ENCODE measurements at places on chromosomes 3 and 15. TPM values are rescaled to one million over a fixed set of nuclear protein-coding genes. Genes with fewer than 3 reads are reported as not detected.

MDFIC2 gene
- polyA plus RNA-seq, result not detected

ZNF80 gene
- 2.0 TPM for polyA plus RNA-seq

KBTBD13 gene
- polyA plus RNA-seq, result not detected

GP5 gene
- polyA plus RNA-seq, result not detected

GRCh38 chr3:3573341-3573740, 225.9 kb upstream of the LRRN1 start:
- no peaks in the 10 kb centered on the region for H3K36me3 ChIP-seq
- H3K27ac ChIP-seq, result peak overlapping the region; percentile 98
- peak; percentile 59 for DNase-seq
- H3K4me3 ChIP-seq, result peak overlapping the region; percentile 73
- no peaks in the 10 kb centered on the region for H3K27me3 ChIP-seq

DNA sequence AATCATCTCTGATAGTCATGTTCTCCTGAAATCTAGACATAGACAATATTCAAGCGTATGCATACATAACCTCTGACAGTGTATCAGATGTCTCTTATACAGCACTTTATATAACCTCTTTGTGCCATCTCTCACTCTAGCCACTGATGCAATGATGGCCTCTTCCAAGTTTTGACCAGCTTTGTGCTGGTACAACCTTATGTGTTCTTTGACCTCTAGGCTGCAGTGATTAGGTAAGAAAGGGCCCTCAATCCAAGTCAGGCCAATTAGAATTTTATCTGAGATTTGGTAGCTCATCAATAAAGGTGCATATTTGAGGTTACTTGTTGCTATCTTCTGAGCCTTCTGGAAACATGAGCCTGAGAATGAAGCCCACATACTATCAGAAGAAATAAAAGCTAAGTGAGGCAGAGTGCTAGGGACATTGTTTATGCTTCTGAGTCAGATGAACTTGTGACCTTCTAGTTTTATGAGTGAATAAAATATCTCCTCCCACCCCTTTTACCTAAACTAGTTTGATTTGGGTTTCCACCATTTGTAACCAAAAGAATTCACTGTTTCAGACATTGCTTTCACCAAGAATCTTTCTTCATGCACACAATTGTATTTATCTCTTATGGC, 283.2 kb upstream of the SUCLG2 start:
- H3K27me3 ChIP-seq, result peaks cover 4% of the 10 kb centered on the region
- H3K36me3 ChIP-seq, result no peaks in the 10 kb centered on the region
- no peak overlapping the region for H3K27ac ChIP-seq
- DNase-seq, result no peak
- H3K4me3 ChIP-seq, result no peak overlapping the region

DNA sequence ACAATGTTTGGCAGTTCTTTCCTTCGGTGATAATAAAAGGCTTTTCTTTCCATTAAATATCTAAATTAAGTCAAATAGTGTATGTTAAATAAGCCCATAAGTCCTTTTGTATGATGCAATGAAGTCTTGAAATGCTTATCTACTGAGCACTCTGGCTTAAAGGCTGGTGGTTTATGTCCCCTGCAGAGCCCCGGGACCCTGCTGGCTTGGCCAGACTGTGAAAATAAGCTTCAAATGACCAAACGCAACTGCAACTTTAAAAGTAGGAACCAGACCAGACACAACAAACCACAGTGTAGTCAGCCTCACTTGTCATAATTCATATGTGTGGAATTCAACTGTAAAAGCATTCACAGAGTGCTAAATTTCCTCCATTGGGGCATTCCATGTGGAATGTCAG, 72.5 kb downstream of the FOXP1 start:
- no peaks in the 10 kb centered on the region for H3K36me3 ChIP-seq
- H3K27me3 ChIP-seq, result peaks cover 1% of the 10 kb centered on the region
- H3K27ac ChIP-seq, result no peak overlapping the region
- H3K4me3 ChIP-seq, result no peak overlapping the region
- no peaks in the 10 kb centered on the region for H3K4me1 ChIP-seq

DNA sequence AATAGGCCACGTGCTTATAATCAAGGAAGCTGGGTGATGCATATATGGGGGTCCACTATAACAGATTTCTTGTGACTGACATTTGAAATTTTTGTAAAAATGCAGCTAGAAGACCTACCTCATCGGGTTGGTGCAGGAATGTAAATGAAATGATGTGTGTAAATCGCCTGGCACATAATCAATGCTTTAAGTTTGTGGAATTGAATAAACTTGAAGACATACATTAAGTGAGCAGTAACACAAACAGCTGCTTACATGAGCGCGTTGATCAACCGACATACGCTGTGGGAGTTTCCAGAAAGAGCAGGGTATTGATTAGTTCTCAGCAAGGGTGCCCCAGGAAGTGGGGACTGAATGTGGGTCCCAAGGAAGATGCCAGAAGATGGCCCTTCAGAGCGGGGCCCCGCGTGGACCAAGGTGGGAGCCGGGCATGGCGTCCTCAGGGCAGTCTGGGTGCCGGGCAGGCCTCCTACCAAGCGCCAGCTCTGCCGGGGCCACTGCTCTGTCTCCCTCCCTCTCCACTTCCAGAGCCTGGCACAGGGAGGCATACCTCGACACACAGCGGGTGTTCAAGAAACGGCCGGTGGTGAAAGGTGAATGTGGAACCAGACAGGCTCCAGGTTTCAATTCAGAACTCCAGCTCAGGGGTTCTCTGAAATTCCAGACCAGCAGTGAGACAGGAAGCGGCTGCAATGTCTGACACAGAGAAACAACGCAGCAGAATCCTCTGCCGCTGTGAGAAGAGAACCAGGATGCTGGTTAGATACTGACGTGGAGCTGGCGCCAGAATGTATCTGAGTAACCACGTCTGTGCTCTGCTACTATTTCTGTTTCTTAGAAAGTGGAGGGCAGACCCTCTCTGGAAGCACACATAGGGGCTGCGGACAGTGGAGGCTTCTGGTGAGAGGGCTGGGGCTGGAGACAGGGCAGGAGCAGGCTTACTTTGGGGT, 12.6 kb downstream of the BFSP2 start:
- no peaks in the 10 kb centered on the region for H3K4me1 ChIP-seq
- DNase-seq, result no peak
- no peak overlapping the region for H3K27ac ChIP-seq
- H3K27me3 ChIP-seq, result peaks cover 1% of the 10 kb centered on the region
- no peak overlapping the region for H3K4me3 ChIP-seq
- H3K36me3 ChIP-seq, result no peaks in the 10 kb centered on the region

DNA sequence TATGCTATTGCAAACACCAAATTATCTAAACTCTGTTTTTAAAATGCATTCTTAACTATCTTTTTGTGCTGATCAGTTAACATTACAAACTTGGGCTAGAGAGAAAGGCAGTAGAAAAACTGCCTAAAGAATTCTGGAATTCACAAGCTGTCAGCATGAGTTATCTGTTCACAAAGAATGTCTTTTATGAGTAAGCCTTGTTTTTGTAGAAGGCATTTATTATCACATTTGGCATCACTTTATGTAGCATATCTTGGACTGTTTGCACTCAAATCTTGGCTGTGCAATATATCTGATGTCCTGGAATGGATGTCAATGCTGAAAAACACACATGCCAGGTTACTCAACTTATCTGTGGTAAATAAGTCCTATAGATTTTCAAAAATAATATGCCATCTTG, 15.5 kb upstream of the BCHE start:
- H3K36me3 ChIP-seq, result no peaks in the 10 kb centered on the region
- no peak overlapping the region for H3K4me3 ChIP-seq
- no peak overlapping the region for H3K27ac ChIP-seq
- DNase-seq, result no peak
- H3K4me1 ChIP-seq, result no peaks in the 10 kb centered on the region
- H3K27me3 ChIP-seq, result no peaks in the 10 kb centered on the region

DNA sequence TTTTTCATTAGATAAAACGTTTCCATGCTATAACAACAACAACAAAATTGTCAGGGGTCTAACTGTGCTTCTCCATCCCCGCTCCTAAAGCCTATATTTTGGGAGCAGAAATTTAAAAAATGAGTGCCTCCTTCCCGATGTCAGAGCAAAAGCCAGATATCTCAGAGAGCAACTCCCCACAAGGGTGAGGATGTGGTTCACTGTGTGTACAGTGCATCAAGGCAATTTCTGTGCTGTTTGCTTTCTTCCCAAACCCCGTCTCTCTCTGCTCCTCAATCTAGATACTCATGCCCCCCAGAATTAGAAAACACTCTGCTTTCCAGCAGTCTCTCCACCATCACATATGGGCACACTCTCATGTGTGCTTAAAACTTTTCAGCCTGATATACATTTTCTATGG, 76.7 kb upstream of the MBNL1 start:
- peaks cover 52% of the 10 kb centered on the region for H3K4me1 ChIP-seq
- H3K4me3 ChIP-seq, result peak overlapping the region; percentile 58
- H3K36me3 ChIP-seq, result no peaks in the 10 kb centered on the region
- H3K27ac ChIP-seq, result peak overlapping the region; percentile 80

GRCh38 chr3:9784965-9785364, 7.3 kb downstream of the TADA3 start:
- H3K27me3 ChIP-seq, result no peaks in the 10 kb centered on the region
- H3K4me1 ChIP-seq, result peaks cover 41% of the 10 kb centered on the region
- no peak overlapping the region for H3K27ac ChIP-seq
- no peak for DNase-seq
- H3K4me3 ChIP-seq, result no peak overlapping the region

DNA sequence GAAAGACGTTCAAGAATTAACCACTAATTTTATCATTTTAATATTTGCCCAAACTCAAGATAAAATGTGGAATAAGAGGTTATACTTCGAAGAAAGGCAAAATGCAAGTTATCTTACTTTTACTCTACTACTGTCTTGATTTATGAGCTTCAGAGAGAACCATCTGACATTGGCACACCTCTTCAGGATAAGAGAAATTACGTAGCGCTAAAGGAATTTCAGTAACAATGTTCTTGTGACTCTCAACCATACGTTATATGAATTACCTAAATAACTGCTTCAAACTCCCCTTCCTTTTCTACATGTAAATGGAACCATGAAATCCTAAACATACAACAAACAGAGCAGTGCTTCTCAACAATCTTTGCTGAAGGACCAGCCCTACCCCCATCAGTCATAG, 96.8 kb downstream of the ZNF385D start:
- H3K36me3 ChIP-seq, result no peaks in the 10 kb centered on the region
- H3K27ac ChIP-seq, result no peak overlapping the region
- no peaks in the 10 kb centered on the region for H3K27me3 ChIP-seq
- no peaks in the 10 kb centered on the region for H3K4me1 ChIP-seq
- no peak overlapping the region for H3K4me3 ChIP-seq
- no peak for DNase-seq

- DNase-seq, result no peak
- H3K27me3 ChIP-seq, result no peaks in the 10 kb centered on the region
- H3K4me3 ChIP-seq, result no peak overlapping the region
- H3K27ac ChIP-seq, result no peak overlapping the region
Measured at GRCh38 chr3:106317141-106318055, 448.6 kb upstream of the CBLB start.

- no peaks in the 10 kb centered on the region for H3K36me3 ChIP-seq
- no peak overlapping the region for H3K27ac ChIP-seq
- H3K4me3 ChIP-seq, result no peak overlapping the region
- peaks cover 6% of the 10 kb centered on the region for H3K27me3 ChIP-seq
- no peaks in the 10 kb centered on the region for H3K4me1 ChIP-seq
Measured at GRCh38 chr15:76135516-76135915, 75.7 kb downstream of the TMEM266 start.

DNA sequence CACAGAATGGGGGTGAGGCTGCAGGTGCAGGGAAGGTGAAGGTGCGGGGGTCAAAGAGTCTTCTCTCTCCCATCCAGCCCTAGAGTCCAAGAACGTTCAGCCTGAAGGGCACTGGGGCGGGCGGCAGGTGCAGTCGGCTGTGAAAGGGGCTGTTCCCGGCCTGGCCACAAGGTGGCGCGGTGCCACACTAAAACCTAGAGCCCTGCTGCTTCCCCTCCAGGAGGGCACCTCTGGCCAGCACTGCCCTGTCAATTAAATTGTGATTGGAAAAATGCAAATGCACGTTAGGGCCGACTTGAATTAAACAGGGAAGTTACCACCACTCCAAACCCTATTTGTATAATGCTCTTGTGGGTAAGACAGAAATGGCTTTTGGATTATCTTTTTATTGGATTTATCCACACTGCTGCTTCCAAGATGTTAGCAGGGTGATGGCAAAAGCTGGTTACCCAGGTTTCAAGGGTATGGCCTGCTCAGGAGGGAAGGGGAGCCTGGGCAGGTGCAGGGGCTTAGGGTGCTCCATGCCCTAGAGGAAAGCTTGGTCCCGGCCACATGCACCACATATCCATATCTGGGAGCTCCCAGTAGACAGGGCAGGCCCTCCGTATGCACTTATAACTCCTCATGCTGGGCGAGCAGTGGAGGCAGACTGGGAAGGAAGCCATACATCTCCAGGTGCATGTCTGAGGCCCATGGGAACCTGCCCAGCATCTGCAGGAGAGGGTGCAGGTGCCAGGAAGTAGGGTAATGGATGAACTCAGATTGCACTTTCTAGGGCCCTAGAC, 119.8 kb downstream of the ADCY5 start:
- H3K27me3 ChIP-seq, result peaks cover 2% of the 10 kb centered on the region
- H3K36me3 ChIP-seq, result no peaks in the 10 kb centered on the region
- no peak overlapping the region for H3K4me3 ChIP-seq
- H3K27ac ChIP-seq, result no peak overlapping the region
- DNase-seq, result peak; percentile 55
- H3K4me1 ChIP-seq, result no peaks in the 10 kb centered on the region

DNA sequence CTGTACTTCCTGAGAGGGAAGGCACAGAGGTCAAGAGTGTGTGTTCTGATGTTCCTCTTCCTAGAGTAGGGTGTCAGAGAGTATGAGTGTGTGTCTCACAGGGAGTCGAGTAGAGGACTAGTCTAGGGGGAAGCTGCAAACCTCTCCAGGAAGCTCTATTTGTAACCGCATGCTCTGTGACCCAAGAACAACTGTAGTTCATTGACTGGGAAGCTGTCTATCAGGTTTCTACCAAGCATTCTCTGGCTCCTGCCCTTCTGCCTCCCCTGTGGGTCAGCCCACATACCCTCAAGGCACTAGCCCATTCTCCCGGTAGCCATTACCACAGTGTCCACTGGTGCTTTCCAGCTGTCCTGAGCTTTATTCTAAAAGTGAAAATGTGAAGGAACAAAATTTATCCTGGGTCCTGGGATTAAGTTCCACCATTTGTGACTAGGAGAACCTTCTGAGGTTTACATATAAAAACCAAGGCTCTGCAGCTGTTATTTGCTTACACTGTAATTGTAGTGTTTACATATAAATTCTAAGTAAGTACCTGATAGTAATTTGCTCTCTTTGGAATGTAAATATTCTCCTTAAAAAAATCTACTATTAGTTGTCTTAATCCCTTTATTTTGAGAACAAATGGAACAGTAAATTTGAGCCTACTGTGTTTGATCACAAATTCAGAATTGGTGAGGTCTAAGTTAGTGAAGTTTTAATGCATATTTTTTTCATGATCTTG, 40.7 kb downstream of the MYRIP start:
- H3K27me3 ChIP-seq, result peaks cover 9% of the 10 kb centered on the region
- no peak overlapping the region for H3K4me3 ChIP-seq
- no peak for DNase-seq
- H3K4me1 ChIP-seq, result no peaks in the 10 kb centered on the region

DNA sequence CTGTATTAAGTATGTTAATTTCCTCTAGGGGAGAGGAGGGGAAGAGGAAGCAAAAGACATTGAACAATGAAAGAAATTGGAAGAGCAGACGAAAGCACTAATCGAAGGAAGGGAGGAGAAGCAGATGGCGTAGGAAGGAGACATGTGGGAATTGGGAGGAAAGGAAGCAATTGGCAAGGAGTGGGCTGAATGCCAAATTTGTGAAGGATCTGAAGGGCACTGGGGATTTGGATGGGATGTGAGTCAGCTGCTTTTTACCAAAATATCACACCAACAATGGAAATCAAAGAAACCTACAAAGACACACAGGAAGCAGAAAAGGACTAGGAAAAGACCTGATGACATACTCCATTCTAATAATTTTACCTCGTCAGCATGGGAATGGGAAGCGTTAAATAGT, 1029.8 kb downstream of the ROBO1 start:
- no peaks in the 10 kb centered on the region for H3K27me3 ChIP-seq
- H3K4me3 ChIP-seq, result no peak overlapping the region
- H3K4me1 ChIP-seq, result no peaks in the 10 kb centered on the region
- H3K36me3 ChIP-seq, result peaks cover 3% of the 10 kb centered on the region
- no peak overlapping the region for H3K27ac ChIP-seq
